Endodermal cell (in vitro differentiated cells): ENCODE measurements at places on chromosomes 2 and 18. TPM values are rescaled to one million over a fixed set of nuclear protein-coding genes. Genes with fewer than 3 reads are reported as not detected.

DNA sequence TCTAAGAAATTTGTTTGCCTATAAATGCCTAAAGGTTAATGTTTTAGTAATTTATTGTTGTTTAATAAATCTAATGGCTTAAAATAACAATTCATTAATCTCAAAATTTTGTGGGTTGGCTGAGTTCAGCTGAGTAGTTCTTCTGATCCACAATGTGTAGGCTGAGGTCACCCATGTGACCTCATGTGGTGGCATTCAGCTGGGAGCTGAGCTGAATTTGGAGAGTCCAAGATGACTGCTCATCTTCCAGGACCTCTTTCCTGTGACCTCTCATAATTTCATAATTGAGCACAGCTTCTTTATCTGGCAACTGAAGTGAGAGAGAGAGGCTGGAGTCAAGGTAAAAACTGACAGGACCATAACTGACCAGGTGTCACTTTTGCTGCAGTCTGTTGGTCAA, 132.4 kb downstream of the TXNL1 start:
- DNase-seq, result no peak

The ZSWIM2 gene
- total RNA-seq, result not detected in 3 replicates

The KIAA2012 gene
- 0.86 and 1.0 TPM in 2 replicates for total RNA-seq

- DNase-seq, result no peak
Measured at GRCh38 chr2:160199683-160200389, at the start of gene ITGB6. Gene ITGB6 (minus strand): TSS chr2:160200272. CDS start chr2:160200063, 209 bp downstream.

- no peak for DNase-seq
Measured at GRCh38 chr2:73593680-73594079, 48.5 kb downstream of the NAT8 start.

The GPBAR1 gene
- 0.16 and 0.18 TPM in 2 replicates for total RNA-seq

DNA sequence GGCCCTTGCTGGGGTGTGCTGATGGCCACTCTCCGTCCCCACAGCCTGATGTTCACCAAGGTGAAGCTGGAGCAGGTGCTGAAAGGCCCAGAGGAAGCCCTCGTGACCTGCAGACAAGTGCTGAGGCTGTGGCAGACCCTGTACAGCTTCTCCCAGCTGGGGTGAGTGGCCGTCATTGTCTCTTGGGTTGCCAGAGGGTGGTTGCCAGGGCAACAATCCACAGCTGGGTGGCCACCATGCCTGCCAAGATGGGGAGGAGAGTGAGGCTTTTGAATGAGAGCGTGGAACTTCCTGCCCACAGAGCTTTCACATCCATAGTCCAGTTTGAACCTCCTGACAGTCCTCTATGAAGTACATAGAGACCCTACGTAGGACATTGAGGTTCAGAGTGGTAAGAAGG, 108.8 kb downstream of the STPG4 start:
- DNase-seq, result no peak

DNA sequence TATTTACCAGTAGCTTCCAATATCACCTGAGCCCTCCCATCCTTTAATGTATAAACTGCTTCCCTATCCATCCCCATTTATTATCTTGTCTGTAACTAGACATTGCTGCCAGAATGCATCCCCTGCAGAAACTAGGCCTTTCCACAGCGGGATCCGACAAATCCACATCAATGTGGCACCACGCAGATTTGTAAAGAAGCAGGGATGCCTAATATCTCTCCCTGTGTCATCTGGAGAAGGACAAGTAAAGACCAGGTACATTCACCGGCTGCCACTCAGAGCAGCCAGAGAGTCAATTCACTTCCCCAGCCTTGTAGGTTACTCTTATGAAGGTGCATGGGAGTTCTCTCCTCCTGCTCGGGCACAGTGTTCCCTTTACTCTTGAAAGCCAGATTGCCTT, 98.8 kb upstream of the MAP3K20 start:
- no peak for DNase-seq

DNA sequence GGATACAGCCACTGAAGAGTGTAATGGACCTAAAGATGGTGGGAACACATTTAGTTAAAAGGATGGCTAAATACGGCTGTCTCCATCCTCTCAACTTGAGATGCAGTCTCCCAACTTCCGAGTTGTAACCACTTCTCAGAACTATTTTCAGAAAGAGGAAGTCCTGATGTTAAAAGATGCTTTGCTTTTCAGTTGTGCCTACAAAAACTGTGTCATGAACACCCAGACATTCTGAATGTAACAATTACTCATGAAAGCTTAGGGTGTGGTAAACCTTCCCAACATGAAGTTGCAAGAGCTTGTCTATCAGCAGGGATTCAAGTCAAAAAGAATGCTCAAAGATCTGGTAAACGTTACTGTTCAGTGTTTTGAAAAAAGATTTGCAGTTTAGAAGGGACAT, 147.9 kb downstream of the DOCK10 start:
- DNase-seq, result no peak

The PREPL gene
- 28.9 TPM in 2 replicates for total RNA-seq

The ITGB6 gene
- total RNA-seq, result 0.23 and 0.24 TPM in 2 replicates

GRCh38 chr2:238256594-238257104, 16.8 kb upstream of the HES6 start:
- peak; percentile 98 for DNase-seq

DNA sequence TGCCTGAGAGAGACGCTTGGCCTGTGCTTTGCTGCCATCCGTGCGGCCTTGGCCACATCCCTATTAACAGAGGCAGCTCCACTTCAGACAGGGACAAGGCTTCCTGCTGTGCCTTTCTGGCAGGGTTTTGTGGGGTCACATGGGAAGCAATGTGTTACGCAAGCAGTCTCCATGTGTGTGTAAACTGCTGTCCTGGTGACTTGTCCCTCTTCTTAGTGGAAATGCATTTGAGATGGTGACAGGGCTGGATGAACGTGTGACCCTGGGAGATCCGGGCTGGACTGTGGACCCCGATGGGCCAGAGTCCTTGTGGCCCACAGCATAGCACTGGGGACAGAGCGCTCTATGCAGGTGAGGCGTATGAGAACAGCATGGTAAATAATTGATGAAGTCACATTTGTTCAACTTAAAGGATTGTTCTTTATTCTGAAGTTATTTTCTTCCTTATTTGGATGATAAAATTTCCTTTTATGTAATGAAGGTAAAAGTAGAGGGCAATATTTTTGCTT, 23.2 kb downstream of the ASB1 start:
- no peak for DNase-seq

- no peak for DNase-seq
Measured at GRCh38 chr2:59296279-59296678, 1055.2 kb upstream of the FANCL start.

GRCh38 chr2:164496421-164496820, 124.9 kb downstream of the GRB14 start:
- no peak for DNase-seq

The MATN3 gene
- total RNA-seq, result 43.7 to 53.4 TPM (median 44.7 TPM) in 3 replicates

- DNase-seq, result peak; percentile 61
Measured at GRCh38 chr2:172434821-172435605, 7.6 kb downstream of the ITGA6 start.

DNA sequence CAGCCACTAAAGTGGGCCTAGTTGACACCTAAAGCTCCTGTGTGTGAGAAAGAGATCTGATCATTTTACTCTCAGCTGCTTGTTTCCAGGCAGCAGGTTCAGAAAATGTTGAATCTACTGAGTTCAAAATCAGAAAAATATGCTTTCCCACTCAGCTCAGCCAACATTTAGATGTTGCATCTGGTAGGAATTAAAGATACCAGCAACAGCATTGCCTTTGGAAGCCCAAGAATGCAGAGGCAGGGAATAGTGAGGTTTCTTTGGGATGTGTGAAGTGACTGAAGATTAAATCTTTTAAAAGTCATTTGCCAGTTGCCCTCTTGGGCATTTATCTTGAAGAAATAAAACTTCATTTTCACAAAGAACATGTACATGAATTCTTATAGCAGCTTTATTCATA, 33.9 kb upstream of the DOCK10 start:
- DNase-seq, result no peak

DNA sequence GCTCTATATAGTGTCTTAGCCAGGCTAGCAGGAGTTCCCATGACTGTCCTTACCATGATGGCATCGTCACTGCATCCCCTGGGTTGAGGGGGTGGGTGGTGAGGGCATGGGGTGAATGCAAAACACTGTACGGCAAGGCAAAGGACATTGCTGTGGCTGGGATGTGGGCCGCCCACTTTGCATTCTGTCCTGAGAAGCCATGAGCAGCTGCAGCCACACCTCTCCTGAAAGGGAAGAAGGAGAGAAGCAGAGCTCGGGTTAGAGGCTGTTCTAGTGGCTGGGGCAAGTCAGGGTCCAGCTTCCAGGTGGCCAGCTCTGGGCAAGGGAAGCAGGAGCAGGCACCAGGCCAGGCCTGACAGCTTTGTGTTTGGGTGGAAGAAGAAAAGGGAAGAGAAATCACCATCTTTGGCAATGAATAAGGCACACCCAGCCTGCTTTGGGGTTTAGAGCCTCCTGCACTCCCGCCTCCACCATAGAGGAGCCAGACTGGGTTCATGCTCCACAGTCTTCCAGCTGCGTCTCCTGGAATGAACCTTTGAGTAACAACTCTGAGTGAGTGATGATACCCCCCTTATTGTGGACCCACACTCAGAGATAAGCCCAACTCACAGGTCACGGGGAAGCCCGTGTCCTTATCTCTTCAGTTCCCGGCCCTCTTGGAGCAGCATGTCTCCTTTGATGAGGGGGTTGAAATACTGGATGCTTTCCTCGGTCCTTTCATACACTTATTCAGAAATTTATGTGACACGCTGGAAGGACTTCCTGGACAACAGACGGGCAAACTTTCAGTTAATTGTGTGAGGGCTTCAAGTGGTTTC, 63.4 kb downstream of the INPP4A start:
- no peak for DNase-seq

DNA sequence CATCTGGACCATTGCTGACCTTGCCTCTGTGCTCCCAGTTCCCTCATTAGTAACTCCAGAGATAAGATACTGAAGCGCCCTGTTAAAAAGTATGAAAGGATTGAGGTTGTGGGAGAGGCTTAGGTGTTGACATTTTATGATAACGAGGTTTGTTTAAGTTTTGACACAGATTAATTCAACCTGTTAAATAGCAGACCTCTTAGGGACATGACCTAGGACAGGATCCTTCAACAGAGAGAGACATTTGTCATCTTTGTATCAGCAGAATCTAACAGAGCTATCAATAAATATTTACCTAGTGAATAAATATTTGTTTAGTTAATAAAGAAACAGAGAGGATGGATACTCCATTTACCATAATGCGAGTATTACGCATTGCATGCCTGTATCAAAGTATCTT, 99.5 kb downstream of the DCC start:
- no peak for DNase-seq

The KLHL14 gene
- 0.84 to 4.7 TPM (median 4.2 TPM) in 3 replicates for total RNA-seq

DNA sequence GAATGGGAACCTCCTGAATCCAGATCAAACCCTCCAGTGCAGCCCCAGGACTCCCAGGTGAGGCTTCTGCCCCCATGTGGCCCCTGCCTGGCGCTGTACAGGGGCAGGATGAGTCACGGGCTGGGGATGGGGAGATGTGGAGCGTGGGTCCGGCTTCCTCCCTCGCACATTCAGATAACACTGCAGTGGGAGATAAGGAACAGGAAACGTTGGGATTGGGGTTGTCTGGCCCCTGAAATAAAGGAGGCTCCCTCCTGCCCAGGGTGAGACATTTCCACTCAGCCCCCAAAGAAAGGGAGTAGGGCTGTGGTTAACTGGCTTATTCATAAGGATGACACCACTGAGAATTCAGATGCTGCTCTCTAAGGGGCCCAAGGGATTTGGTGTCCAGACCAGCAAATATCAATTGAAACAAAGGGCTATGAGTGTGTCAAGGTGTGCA, 30.7 kb downstream of the IGFBP5 start:
- DNase-seq, result peak; percentile 67

The DNAH7 gene
- total RNA-seq, result 1.1 to 1.2 TPM (median 1.1 TPM) in 3 replicates

DNA sequence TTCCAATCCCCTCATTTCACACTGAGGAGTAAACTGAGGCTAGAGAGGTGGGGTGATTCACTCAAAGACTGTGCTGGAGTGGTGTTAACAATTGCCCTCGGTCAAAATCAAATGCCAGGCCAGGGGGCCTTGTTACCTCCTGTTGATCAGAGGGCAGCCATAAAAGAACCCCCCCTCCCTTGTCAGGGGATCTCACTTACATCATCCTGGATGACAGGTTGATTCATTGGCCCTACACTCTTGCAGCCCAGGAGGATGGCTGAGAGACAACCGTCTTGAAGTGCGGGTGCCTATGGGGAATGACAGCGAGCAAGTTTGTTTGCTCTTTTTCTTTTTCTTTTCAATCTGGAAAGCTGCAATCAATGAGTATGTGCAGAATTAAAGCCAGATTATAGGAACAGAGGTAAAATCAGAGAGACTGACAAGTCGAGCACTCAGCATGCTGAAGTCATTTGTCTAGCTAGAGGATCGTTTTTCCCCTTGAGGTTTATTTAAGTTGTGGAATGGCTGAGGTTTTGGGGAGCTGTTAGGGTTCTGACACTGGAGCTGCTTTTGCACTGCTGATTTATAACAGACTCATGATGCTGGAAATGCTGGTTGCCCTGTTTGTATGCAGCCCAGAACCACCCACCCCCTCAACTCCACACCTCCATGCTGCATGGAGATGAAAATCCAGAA, 26.4 kb upstream of the NRP2 start:
- DNase-seq, result no peak

DNA sequence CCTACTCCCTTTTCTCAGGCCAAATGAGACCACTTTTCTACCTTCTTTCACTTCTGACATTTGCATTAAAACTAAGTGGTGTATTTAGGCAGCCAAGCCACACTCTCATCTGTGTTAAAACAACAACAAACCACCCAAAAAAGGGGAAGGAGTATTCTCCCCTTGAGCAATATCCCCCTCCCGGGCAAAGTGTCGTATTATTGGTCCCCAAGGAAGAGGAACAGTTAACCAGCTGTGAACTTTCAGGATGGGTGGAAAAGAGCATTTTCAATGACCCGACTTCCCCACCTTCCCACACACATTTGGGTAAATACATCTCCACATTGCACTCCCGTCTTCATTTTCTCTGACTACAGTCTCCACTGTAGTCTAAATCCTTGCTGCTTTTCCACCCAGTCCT, 44.3 kb downstream of the FEZ2 start:
- no peak for DNase-seq

The NTSR2 gene
- total RNA-seq, result not detected in 2 replicates

GRCh38 chr2:36329251-36329650, 26.3 kb upstream of the CRIM1 start:
- DNase-seq, result no peak

- DNase-seq, result no peak
Measured at GRCh38 chr2:38615237-38615636, 12.5 kb upstream of the HNRNPLL start.

GRCh38 chr2:71927757-71928715, 219.6 kb downstream of the CYP26B1 start:
- DNase-seq, result peak; percentile 13

The AQP12B gene
- total RNA-seq, result not detected in 2 replicates

- no peak for DNase-seq
Measured at GRCh38 chr18:9663377-9663776, 44.7 kb upstream of the RAB31 start.

DNA sequence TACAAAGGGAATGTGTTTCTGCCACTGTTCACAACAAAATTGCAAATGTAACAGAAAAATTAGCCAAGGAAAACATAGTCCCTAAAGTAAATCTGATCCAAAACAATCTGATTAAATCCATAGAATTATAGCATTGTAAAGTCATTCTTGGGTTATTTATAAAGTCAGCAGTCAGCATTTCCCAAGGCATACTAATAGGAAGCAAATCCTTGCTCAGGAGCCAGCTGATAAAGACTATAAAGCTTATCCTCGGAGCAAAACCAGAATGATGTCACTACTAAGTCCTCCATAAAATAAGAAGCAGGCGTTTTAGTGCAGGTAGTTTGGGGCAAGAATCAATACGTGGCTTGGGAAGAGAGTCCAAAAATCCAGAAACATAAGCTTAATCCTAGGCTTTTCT, 67.3 kb upstream of the CSRNP3 start:
- DNase-seq, result no peak

The AMER3 gene
- 1.2 and 2.3 TPM in 2 replicates for total RNA-seq

The FAM228A gene
- total RNA-seq, result 0.36 to 0.53 TPM in 2 of 3 replicates, not detected in the other

- no peak for DNase-seq
Measured at GRCh38 chr2:3606370-3607201, 11.7 kb downstream of the COLEC11 start.

- DNase-seq, result no peak
Measured at GRCh38 chr2:159228081-159228581, 58.4 kb downstream of the WDSUB1 start.
